ENCODE measurements at places on chromosomes 5 and 9. TPM values are rescaled to one million over a fixed set of nuclear protein-coding genes. Genes with fewer than 3 reads are reported as not detected.

GRCh38 chr5:53373451-53374158 is 106.8 kb upstream of the FST start:
- no peak for DNase-seq

The AMBP gene
- total RNA-seq = not detected

- DNase-seq = no peak
Measured at GRCh38 chr5:52794519-52794918, 6.8 kb downstream of the ITGA1 start.

The COL23A1 gene
- total RNA-seq = 0.21 TPM

DNA sequence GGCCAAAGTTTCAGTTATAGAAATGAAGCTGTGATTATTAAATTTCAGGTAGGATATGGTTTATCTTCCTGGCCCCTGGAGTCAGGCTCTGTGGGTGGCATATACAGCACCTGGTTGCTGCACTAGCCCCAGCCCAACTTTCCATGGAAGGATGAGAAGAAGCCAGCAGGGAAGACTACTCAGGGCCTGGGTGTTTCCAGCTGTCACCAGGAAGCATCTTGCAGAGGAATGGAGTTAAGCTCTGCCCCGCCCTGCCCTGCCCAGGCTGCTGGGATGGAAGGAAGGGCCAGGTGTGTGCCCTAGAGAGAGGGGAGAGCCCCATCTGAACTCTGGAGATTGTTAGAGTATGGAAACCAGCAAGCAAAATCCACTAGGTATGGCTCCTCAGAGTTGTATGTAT is 42.8 kb upstream of the FAT2 start:
- DNase-seq = no peak

- peak; percentile 75 for DNase-seq
Measured at GRCh38 chr5:126370796-126371718, 52.2 kb upstream of the GRAMD2B start.

GRCh38 chr5:180470966-180471582 is 23.1 kb upstream of the CNOT6 start:
- peak; percentile 9 for DNase-seq

GRCh38 chr5:100668511-100668910 is 133.3 kb downstream of the FAM174A start:
- DNase-seq = no peak

GRCh38 chr5:28750251-28750650 is 1711.9 kb upstream of the CDH9 start:
- DNase-seq = no peak

The CLK4 gene
- 9.7 TPM for total RNA-seq

The GPRIN1 gene
- 17.3 TPM for total RNA-seq
